Hindlimb muscle (tissue), 1 donor: ENCODE measurements at places on chromosomes 16 and 17.

GRCh38 chr16:30532285-30533145, 2.1 kb downstream of the ZNF747 start:
- DNase-seq = no peak

DNA sequence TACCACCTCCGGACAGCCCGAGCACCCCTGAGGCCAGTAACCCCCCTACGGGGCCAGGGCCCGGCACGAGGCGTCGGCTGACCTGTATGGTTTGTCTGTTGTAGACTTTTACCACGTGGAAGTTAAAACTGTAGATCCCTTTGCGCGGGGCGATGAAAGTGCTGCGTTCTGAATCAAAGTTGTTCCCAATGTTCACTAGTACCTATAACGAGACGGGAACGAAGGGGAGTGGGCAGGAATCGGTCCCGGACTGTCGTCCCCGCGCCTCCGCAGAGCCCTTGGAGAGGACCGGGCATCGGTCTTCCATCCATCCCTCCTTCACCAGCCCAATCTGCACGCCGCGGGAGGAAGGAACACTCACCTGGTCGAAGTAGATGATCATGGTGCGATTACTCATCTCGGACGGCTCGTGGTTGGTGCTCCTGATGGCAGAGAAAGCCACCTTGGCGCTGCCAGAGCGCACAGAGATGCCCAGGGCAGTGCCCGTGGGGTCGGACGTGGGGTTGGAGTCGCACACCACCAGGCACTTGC, 732 bp downstream of the CBLN1 start:
- no peak for DNase-seq

GRCh38 chr16:50884066-50884860, 142.4 kb downstream of the CYLD start:
- no peak for DNase-seq

- DNase-seq = no peak
These were observed 74.4 kb downstream of the SHISA9 start for GRCh38 chr16:12975766-12976165.

- DNase-seq = no peak
These were observed 93.5 kb downstream of the CRISPLD2 start for GRCh38 chr16:84913315-84913714.

DNA sequence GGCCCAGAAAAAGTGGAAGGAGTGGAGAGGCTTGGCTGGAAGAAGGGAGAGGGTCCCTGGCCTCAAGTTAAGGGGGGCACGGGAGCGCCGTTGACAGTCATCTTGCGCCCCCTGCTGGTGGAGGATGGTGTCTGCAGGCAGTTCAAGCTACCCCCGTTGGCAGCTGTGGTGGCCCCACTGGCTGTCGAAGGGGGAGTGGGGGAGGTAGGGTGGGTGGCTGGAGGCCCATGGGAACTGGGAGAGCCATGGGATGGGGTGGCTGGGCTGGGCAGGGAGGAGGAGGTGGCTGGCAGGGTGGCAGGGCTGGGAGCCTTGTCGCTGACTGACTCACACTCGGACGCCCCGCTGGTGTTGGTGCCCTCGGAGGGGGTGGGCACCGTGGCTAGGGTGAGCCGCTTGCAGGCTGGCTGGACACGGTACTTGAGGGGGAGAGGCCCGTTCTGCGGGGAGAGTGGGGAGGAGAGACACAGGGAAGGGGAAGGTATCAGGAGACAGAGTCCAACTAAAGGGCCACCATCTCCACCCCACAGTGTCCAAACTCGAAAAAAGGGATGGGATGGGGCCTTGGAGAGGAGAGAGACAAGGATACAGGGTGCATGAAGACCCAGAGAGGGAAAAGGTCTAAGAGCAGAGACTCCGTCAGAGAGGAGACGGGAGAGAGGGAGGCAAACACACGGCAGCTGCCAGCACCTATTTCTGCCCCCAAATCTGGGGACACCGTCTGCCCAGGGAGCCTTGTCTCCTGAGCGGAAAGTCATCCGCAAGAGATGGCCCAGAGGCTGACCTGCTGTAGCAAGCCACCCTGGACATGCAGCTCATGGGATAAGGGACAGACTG, 5.2 kb downstream of the CISD3 start:
- no peak for DNase-seq

DNA sequence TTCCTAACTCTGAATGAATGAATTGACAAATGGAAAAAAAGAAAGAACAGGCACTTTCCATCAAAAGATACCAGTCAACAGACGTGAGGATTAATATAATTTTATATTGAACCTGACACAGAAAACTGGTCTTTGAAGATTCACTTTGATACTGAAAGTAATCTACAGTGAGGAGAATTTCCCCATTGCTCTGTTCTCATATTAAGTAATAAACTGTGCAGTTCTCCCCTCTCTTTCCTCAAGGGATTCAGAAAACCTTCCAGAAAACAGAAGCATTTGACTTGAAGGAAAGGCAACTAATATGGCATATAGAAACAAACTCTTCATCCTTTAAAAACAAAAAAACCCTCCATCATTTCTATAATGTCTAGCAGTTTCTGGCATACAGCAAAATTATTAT, 2.2 kb downstream of the TEX2 start:
- DNase-seq = no peak

DNA sequence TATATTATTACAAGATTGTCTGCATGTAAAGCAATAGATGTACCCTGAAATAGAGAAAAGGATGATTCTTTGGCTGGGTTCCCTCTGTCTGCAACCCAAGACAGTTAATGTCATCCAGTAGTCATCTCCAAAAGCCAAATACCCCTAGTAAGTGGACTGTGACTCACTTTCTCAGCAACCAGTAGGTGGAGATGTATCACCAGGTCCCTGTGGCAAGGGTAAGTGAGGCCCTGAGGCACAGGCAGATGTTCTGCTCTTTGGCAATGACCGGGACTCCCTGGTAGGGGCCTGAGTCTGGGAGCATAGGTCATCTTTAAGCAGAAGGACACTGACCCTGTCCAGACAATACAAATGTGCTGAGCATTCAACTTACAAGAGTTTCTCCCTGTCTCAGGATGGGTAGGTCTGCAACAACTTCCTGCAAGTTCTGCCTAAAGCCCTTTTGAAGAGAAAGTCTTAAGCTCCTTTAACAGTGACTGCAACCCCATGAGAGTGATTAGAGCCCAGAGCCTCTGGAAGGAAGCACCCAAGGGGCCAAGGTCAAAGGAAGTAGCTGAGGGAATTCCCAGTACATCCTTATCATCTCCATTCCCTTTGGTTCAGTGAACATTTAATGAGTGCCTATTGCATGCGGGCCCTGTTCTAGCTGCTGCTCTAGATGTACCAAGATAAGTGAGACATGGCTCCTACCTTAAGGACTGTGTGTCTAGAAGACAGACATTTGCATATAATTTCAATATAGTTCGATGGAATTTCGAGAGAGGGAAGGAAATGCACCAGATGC, 31.9 kb downstream of the PMP22 start:
- no peak for DNase-seq

DNA sequence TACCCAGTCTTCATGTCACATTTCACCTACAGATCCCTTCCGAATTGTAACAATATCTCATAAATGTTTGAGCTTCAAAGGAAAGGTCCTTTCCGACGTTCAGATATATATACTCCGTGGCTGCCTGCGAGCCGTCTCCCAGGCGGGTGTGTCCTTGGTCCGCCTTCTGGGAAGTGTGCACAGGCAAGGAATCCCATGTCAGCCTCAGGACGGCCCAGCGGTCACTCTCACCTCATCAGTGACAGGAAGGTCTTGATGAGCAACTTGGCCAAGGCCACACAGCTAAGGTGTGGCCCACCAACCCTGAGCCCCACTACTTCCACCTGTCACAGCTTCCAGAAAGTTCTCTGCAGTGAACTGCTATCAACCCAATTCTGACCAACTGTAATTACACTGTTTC, 4.3 kb downstream of the LMF1 start:
- DNase-seq = no peak

- no peak for DNase-seq
These were observed 14.5 kb upstream of the MTSS2 start for GRCh38 chr16:70700101-70701020.

DNA sequence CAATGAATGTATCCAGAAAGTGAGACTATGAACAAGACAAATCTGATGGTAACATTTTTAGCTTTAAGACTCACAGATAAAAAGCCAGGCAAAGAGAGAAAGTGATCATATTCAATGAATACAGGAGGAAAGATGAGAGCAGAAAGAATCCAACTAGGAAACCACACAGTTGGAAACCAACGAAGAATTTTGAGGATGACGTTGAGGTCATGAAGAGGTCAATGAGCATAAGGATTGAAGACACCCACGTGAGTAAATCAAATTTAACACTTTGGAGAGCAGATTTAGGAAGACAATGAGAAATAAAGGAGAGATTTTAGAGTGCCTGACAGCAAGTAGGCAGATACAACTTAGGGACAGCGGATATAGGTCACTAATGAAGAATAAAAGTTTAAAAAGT, 948.1 kb downstream of the KCNJ2 start:
- DNase-seq = no peak

DNA sequence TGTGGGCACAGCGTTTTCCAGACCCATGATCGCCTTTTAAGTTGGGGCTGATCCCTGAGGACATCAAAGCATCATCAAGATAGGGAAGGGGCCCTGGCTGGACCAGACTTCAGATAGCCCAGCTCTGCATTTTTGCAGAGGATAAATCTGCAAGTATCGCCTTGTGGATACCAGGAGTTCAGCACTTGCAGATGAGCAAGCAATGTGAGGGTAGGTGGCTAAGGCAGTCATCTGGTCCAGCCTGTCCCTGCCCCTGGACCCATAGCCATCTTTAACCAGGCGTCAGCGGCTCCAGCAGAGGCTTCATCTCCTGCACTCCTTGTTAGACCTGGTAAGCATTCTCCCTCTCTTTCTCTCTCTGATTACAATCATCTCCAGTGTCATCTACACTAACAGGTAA, 9.0 kb upstream of the MRPS23 start:
- DNase-seq = no peak

- peak; percentile 52 for DNase-seq
These were observed 6.2 kb upstream of the TMEM92 start for GRCh38 chr17:50268026-50268425.

GRCh38 chr16:57374067-57374534, 1.8 kb downstream of the CX3CL1 start:
- DNase-seq = no peak

DNA sequence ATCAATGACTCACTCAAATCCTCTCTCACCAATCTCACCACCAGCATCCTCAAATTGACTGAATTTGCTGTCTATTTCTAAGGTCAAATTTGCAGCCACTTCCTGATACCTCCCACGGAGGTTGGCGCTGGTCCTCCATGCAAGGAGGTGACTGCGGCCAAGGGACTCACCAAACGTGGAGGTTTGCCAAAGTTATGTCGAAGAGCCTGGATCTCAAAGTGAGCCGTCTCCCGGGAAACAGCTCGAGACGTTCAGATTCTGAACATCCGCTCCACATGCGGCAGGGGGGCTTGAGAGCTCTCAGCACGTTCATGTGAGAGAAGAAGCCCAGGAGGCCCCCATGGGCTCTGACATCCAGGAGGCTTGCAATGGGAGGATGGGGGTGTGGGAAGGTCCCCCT, 22.6 kb downstream of the LGALS3BP start:
- no peak for DNase-seq

DNA sequence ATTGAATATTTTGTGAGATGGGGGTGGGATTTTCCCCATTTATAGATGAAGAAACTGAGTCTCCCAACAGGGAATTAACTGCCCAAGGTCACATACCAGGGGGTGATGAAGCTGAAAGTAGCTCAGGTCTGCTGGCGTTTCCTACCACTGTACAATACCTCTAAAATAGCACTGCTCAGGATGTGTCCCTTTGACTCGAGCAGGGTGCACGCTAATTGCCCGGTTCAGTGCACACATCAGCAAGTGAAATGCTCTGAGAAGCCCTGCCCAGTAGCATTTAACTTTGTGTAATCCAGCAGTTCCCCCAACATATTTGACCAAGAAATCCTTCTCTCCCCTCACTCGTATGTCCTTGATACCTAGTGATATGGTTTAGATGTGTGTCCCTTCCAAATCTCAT, 50.1 kb upstream of the DDX52 start:
- peak; percentile 7 for DNase-seq
